Dorsolateral prefrontal cortex (tissue), 122 donors: ENCODE measurements at places on chromosomes 1 and 21. TPM values are rescaled to one million over a fixed set of nuclear protein-coding genes. Genes with fewer than 3 reads are reported as not detected.

- DNase-seq: no peak
Measured at GRCh38 chr1:240737766-240738265, 125.9 kb upstream of the GREM2 start.

- DNase-seq: no peak
Measured at GRCh38 chr1:204894606-204895005, 23.9 kb downstream of the NFASC start.

GRCh38 chr21:26471099-26471471, 102.0 kb downstream of the CYYR1 start:
- no peak for DNase-seq

Gene MSH4
- 1.2 TPM for total RNA-seq

DNA sequence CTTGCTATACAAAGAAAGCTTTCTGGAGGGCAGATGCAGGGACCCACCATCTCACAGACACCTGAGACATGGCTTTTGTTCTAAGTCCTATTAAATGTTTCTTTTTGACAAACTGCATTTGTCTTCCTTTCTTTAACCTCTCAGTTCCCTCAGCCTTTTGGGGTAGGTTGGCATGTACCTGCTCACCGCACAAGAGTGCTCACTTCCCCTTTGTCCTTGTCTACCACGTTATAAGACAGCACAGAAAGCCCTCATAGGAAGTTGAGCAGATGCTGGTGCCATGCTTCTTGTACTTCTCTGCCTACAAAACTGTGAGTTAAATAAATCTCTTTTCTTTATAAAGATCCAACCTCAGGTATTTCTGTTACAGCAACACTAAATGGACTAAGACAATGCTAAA, 31.9 kb upstream of the RGS21 start:
- no peak for DNase-seq

- DNase-seq: no peak
Measured at GRCh38 chr1:23434260-23434775, 9.8 kb upstream of the TCEA3 start.

DNA sequence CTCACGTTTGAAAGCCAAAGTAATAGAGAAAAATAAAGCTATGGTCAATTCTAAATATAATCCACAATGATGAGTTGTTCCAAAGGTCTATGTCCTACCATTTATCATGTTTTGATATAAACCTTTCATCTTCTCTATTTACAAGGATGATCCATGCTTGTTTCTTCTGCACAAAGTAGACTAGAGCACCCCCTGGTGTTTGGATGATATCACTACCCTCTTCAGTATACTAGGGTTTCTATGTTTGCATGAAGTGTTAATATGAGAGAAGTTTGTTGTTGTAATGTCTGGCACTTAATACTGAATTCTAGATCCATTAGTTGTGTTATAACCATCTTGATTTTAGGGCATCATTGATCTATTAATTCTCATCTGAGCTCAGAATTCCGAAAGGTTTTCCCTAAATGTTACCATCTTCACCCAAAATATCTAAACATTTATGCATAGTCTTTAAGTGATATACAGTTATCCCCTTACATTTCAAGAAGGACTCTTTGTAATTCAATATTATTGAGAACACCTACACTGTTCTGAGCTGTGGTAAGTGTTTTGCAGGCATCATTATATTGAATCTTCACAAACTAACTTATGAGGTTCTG, 21.1 kb downstream of the CLDN8 start:
- DNase-seq: no peak

DNA sequence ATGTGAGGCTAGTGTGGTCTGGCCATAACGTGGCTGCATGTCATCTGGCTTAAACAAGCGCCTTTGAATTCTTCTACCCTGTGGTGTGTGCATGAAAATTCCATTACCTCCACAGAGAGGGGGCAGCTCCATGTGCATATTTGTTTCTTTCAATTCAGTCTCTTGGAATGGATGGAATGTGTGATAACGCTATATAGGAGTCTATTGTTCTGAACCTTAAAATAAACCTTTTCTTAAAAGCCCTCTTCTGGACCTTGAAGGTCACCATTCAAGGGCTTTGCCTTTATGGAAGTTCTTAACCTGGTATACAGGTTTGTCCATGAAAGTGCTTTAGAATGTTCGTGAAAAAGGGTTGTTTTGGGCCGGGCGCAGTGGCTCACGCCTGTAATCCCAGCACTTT, 118.2 kb upstream of the ADGRL2 start:
- no peak for DNase-seq

Gene NFASC
- total RNA-seq: 398 TPM

DNA sequence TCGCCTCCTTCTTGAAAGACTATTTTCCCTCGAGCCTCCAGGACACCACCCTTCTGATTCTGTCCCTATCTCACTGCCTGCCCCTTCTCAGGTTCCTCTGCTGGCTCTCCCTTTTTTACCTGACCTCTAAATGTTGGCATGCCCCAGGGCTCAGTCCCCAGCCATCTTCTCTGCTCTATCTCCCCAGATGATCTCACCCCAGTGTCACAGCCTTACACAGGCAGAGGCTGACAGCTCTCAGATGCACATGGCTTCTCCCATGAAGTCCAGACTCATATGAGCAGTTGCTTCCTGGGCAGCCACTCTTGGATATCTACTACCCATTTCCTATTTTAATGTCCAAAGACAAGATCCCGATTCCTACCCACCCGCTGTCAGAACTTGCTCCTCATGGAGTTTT, 37.5 kb downstream of the RXRG start:
- DNase-seq: no peak

Gene ATAD3C
- 16.5 TPM for total RNA-seq

GRCh38 chr1:218347723-218348627, 2.8 kb downstream of the TGFB2 start:
- no peak for DNase-seq

DNA sequence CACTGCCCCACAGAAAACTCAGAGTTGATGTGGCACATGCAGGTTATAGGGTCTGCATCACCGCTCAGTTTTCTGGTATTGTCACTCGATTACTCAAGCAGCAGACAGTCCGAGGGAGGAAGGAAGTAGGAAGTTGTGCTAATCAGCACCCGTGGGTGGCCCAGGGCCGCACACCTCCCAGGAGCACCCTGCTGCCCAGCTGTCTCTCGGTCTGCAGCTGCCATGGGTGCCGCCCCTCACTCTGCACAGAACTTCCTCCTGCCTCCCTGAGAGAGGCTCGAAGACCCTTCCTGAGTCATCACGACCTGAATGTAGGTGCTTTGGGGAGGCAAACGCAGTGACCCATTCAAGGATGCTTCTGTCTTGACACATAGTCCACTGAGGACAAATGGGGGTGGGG, 4.2 kb upstream of the TFF3 start:
- no peak for DNase-seq
